ENCODE measurements at places on chromosomes 4 and X.

DNA sequence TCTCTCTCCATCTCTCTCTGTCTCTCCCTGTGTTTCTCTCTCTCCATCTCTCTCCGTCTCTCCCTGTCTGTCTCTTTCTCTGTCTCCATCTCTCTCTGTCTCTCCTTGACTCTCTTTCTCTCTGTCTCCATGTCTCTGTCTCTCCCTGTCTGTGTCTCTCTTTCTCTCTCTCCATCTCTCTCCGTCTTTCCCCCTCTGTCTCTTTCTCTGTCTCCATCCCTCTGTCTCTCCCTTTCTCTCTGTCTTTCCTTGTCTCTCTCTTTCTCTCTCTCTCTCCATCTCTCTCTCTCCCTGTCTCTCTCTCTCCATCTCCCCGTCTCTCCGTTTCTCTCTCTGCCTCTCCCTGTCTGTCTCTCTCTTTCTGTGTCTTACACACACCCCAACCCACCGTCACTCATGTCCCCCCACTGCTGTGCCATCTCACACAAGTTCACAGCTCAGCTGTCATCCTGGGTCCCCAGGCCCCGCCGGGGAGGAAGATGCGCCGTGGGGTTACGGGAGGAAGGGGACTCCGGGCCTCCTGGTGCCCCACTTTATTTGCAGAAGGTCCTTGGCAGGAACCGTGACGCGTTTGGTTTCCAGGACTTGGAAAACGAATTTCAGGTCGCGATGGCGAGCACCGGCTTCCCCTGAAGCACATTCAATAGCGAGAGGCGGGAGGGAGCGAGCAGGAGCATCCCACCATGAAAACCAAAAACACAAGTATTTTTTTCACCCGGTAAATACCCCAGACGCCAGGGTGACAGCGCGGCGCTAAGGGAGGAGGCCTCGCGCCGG lies 1.2 kb upstream of the SHOX start:
- no peak for DNase-seq

- DNase-seq = no peak
These were observed 1.1 kb downstream of the BLOC1S4 start for GRCh38 chr4:6716958-6717655.

GRCh38 chr4:122150931-122151330 lies 1.2 kb upstream of the BLTP1 start:
- DNase-seq = no peak

DNA sequence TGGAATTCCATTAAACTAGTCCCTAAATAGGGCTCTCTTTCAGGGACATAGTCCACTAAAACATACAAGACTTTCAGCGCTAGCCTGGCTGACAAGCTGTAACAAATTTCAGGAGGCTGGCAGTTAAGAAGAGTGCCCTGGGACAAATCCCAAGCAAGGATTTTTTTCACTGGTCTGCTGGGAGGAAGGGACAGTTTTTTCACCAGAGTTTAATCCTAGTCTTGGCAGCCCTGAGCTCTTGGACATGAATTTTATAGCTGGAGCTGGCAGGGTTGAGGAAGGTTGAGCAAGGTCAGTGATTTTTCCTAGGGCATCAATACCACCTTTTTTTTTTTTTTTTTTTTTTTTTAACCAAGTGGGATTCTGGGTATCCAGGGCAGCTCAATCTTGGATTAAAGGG lies 184.4 kb downstream of the SH2D1A start:
- no peak for DNase-seq

GRCh38 chr4:161906836-161907589 lies 256.8 kb downstream of the FSTL5 start:
- no peak for DNase-seq

- no peak for DNase-seq
These were observed 100.2 kb upstream of the C1QTNF7 start for GRCh38 chr4:15327311-15328298.

- no peak for DNase-seq
These were observed 96.7 kb upstream of the CBR4 start for GRCh38 chr4:169106696-169107229.

DNA sequence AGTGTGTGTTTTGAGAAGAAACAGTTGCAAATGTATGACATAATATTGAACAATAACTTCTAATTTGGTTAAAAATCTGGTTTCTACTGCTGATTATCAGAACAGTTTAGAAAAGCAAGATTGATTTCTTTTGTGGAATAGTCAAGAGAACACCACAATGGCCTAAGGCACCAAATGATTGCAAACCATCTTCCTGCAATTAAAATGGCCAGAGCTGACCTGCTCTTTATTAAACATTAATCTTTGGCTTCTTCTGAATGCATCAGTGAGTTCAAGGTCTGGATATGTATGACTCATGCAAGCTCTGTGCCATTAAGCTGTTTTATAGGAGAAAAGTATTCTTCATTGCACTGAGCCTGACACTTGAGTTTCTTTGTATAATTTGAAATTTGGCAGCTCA lies 107.8 kb upstream of the PDHA2 start:
- DNase-seq = no peak

DNA sequence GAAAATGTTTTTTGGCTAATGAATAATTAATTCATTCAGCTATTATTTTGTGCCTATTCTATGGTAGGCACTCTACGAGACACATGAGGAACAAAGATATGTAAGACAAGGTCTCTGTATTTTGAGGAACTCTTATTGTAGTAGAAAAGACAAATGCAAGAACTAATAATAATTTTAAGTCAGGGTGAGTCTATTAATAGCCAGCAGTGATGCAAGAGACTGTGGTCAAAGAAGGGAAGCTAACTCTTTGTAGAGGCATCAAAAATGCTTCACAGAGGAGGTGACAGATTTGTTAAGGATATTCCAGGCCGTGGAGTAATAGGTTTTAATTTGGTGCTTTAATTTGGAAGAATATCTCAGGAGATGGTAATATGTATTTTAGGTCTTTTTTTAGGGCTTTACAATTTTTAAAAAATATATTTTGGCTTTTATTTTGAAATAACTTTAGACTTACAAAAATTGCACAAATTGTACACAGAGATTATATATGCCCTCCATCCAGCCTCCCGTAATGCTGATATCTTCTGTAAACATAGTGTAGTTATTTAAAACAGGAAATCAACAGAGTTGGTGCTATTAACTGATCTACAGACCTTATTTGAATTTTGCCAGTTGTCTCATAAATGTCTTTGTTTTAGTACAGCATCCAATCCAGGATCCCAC lies 48.1 kb downstream of the DCLK2 start:
- no peak for DNase-seq

- no peak for DNase-seq
These were observed 19.5 kb downstream of the RELL1 start for GRCh38 chr4:37666625-37667071.

DNA sequence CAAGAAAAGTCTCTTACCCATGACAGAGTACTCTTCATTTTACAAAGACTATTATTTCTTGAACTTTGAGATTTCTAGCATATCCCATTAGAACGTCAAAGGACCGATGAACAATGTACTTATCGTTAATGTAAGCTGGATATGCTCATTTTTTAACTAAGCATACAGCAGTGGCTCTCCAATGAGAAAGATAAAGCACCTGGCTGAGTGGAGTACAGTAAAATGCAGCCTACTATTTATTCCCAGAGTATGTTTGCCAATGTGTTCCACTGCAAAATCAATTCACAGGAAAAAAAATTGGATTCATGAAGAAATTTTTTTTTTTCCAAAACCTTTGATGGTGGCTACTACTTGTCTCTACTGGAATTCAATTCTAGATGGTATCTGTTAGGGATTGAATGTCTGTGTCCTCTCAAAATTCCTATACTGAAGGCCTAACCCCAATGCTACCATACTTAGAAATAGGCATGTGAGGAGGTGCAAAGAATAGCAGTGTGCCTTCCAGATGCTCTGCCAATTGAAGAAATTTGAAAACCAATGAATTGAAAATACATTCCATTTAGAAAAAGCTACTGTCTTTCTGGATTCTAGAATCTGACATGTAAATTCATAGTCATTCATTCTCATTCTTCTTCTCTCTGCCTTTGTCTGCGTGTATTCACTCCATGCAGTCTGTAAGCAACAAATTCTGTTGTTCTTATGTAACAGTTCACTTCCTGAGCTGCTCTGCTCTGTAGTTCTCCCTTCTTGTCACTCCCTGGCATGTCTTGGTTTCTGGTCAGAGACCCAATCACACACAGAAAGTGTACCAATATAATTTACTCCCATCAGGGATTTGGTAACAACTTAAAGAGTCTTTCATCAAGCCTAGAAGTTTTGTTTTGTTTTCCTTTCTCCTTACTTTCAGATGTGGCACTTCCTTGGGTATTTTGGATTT lies 61.4 kb downstream of the PAPSS1 start:
- DNase-seq = no peak

DNA sequence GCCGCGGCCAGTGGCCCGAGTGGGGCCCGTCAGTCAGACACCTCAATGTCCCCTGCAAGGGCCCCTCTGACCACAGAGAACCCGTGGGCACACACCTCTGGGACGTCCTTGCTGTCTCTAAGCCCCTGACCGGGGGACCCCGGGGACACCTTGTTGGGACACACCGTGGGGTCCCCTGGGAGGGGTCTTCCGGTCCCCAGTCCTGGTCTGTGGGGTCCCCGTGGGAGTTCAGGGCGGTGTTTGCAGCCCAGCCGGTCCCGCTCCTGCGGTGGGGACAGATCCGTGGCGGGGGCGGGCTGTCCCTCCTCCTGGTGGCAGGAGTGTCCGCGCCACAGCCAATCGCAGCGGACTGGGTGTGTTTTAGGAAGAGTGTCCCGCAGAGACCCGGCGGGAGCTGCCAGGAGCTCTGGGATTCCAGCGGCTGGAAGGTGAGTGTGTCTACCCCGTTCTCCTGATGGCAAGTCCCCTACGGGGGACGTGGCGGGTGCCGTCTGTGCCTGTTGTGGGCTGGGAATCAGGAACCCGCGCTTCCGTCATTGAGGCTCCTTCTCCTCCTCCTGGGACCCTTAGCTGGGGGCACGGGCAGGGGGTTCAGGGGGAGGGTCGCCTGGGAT lies 5.1 kb upstream of the PLCXD1 start:
- DNase-seq = no peak

- DNase-seq = no peak
These were observed at the start of gene PNMA6E for GRCh38 chrX:153401133-153401764. Gene PNMA6E, minus strand, starts transcription at chrX:153401350. Its CDS starts 2,501 bp downstream, at chrX:153398849.

DNA sequence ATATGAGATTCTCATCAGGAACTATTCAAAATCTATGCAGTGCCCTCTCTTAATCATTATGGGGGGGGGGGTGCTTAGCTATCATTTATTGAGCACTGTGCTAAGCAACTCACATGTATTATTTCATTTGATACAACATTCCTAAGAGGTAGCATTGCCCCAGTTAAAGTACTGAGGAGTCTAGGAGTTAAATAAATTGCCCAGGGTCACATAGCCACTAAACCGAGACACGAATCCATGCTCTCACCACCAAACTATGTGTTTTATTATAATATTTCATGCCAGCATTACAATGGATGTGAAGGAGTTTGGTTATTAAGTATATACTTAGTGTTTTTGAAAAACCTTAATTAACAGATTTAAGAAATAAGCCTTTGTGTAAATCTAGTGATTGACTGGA lies 131.4 kb downstream of the CBR4 start:
- DNase-seq = no peak

DNA sequence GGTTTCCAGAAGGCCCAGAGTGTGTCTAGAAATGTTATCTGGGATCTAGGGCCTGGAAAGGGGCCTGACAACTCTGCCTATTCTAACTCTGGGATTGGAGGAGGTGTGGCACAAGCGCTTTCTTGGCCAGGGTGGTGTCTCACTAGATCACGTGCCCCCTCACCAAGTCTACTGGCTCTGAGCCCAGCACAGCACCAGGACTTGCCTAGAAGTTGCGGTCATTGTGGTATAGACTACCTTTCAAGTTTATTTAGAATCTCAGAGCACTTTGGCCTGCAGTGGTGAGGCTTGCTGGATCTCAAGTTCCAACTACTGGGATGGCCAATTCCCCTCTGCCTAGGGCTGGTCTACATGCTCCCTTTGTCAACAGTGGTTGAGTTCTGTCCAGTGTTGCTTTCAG lies 223.3 kb upstream of the MAGEB2 start:
- DNase-seq = no peak

DNA sequence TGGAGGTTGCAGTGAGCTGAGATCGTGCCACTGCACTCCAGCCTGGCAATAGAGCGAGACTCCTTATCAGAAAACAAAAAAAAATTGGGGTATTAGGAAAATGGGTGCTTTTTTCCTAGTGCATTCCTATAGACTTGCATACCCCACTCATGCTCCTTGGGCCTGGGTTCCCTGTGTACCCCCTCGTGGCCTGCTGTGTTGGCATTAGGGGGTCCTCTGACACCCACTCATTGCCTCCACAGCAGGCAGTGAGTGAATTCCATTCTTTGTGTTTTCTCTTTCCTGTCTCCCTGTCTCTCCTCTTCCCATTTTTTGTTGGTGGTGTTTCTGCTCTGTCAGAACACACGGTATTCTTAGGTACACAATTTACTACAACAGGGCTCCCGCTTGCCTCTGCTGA lies 42.8 kb downstream of the TNIP2 start:
- DNase-seq = no peak

DNA sequence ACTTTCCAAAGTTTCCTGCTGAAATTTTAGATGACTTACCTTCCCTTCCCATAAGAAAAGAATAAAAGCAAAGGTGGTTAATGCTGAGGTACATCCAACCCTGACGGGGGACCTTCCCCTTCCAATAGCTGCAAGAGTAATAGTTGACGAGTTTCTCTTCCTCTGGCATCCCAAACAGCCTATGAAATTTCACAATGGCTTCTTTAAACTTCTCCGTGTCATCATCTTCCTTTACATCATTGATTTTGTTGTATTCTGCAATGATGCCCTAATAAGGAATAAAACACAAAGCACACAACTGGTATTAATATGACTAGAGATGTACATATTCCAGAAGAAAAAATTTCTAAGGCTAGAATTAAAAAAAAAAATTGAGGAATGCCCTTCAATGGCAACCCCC lies 76.6 kb downstream of the TBC1D9 start:
- DNase-seq = no peak
